Activated CD4-positive, alpha-beta T cell treated with anti-CD3 and anti-CD28 coated beads, Interleukin-2, Interleukin-4, amounts not matched to agents 100 ng/mL and 50 ng/mL, durations not matched to agents 16 hours and 8 hours (primary cell): ENCODE measurements at places on chromosomes 6 and 20.

- DNase-seq = no peak
Measured at GRCh38 chr6:96152114-96152708, 136.4 kb downstream of the FUT9 start.

DNA sequence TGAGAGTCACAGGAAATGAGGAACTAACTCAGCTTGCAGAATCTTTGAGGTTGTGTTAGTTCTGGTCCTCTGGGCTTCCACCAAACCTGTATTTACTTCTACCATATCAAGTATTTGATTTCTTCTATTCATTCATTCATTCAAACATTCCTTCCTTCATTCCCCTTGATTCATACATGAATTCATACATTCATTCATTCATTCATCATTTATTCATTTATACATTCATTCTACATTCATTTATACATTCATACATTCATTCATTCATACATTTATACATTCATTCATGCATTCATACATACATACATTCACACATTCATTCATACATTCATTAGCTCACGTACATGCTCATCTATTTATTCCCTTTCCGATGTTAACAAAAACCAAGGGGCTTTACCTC lies 120.3 kb downstream of the BMP7 start:
- no peak for DNase-seq

DNA sequence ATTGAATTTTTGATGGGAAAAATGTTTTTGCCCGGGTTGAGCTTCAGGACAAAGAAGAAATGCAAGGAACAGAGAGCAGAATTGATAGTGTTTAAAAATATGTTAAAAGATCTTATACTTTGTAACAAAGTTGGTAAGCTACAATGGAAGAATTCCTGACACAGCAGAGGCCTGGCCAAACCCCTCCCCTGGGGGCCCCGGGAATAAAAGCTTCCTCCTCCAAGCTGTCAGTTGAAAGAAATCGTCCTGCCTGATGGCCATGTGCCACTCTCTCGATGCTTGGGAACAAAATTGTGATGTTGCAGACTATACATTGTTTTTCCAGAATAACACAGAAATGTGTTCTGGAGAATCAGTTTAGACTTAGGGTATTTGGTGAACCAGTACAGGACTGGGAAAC lies 14.2 kb upstream of the TOX2 start:
- no peak for DNase-seq

DNA sequence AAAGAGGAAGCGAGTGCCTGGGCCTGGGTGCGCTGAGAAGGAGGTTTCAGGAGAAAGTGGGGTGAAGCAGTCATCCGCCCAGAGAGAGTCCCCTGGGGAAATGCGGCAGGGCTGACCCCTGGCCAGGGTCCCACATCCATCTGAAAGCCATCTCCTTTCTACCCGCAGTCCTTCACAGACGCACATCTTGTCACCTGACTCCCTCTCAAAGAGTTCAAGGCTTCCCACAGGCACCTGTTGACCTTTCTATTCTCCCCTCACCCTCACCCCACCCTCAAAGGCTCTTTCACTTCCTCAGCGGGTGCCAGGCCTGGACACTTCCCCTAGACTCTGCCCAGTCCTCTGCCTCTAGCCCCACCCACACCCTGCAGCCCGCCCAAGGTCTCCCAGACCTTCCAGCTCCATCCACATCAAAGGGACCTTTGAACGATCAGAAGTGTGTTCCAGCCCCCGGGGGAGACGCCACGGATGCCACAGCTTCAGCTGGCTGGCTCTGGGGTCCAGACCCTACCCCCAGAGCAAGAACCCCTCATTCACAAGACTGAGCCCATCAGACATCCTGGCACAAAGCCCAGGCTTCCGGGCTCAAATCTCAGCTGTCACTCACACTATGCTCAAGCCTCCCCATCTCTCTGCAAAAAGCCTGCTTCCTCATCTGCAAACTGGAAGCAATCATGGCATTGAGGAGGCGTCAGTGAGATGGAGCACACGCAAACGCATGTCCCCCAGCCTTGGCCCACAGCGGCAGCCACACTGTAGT lies 2.1 kb downstream of the CTSZ start:
- DNase-seq = no peak

DNA sequence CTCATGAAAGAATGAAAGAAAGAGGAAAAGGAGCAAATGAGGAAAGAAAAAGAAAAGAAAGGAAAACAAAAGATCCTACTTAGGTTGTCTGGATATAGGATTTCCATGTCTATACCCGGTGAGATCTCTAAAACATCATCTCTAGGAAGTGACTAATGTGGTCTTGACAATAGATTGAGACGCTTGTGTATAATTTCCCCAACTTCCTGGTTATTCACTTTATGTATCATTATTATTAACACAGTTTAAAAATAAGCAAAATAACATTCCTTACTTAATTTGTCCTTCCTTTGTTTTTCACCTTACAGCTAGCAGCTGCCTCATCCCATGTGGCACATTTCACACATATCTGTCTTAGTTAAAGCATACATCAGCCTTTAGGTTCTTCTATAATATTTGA lies 27.0 kb downstream of the LAMA4 start:
- no peak for DNase-seq

GRCh38 chr6:169868458-169868857 lies 117.0 kb downstream of the ERMARD start:
- peak; percentile 35 for DNase-seq

- peak; percentile 70 for DNase-seq
Measured at GRCh38 chr20:49982346-49983122, at the start of gene SNAI1. SNAI1 (plus strand) TSS chr20:49982980; CDS start chr20:49983060, 80 bp downstream.

DNA sequence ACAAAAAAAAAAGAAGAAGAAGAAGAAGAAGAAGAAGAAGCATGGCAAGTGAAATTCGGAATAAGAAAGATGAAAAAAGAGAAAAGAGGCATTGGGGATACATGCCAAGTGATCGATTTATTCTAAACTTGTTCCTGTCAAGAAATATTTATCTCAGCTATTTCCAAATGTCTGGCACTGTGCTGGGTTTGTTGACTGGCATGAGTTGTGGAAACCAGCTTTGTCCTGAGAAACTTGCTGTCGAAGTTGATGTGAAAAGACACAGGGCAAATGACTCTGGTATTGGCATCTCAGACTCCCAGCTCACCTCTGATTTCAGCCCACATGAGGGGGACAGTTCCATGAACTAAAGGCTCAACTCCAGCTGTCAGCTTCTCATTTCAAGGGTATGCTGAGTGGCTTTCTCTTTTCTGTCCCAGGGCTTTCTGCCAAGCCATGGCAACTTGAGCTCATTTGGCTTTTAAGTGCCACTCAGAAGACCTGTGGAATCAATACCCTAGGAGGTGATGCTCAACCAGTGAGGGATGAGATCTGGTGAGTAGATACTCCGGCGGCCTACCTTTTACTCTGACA lies 253.3 kb upstream of the JAG1 start:
- DNase-seq = no peak
